Activated CD4-positive, alpha-beta T cell treated with anti-CD3 and anti-CD28 coated beads, Interleukin-2, Interleukin-6, amounts not matched to agents 100 ng/mL and 50 ng/mL, durations not matched to agents 16 hours and 8 hours (primary cell): ENCODE measurements at places on chromosomes 11 and 22.

GRCh38 chr11:1458340-1459218, 28.0 kb downstream of the MOB2 start:
- no peak for DNase-seq

DNA sequence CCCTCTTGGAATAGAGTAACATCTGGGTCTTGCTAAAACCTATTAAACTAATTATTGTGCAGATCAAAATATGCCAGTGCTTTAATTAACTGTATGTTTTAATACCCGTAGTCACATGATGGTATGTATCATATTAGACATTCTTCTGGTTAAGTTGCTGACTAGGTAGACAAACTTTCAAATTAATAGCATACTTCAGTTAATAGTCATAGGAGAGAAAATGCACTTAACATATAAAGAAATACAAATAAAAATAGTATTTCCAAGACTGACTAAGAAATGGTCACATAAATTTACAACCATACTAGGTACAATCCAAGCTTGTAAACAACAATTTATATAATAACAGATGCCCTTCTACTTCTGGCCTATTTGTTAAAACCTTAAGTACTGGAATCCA, 7.6 kb upstream of the EXPH5 start:
- no peak for DNase-seq

- no peak for DNase-seq
These were observed 16.4 kb downstream of the APOL2 start for GRCh38 chr22:36222887-36223450.

- DNase-seq: no peak
These were observed 2.6 kb downstream of the CYTH4 start for GRCh38 chr22:37284805-37285355.

DNA sequence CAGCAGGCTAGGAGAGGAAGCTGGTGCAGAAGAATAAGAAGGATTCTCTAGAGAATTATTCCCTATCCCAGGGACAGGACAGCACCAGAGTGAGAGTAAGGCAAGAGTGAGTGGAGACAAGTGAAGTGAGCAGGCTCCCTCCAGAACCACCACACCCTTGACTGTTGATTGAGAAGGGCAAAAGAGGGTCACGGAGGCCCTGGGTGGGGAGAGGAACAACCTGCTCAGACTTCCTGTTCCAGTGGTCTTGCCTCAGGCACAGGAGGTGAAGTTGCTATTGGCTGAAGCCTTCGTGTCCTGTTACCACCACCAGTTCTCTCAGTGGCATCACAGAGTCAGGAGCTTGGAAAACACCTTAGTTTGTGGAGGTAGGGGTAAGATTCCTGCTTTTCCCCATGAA, 51.7 kb upstream of the CCDC89 start:
- no peak for DNase-seq

GRCh38 chr11:122202161-122202950, 86.3 kb upstream of the BLID start:
- no peak for DNase-seq

GRCh38 chr11:57900320-57900719, 123.4 kb upstream of the OR9Q1 start:
- no peak for DNase-seq

DNA sequence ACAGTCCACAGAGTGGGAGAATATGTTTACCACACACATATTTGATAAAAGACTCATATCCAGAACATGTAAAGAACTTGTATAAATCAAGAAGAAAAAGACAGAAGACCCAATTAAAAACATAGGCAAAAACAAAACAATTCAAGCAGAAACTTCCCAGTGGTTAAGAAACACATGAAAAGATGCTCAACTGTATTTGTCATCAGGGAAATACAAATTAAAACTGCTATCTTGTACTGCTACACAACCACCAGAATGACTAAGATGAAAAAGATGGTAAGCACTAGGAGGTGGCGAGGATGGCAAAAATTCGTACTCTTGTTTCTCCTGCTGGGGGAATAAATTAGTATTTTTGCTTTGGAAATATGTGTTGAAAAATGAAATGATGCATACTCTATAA, 192.3 kb upstream of the C11orf87 start:
- DNase-seq: no peak

GRCh38 chr11:35968386-35969088, 24.7 kb downstream of the LDLRAD3 start:
- no peak for DNase-seq

DNA sequence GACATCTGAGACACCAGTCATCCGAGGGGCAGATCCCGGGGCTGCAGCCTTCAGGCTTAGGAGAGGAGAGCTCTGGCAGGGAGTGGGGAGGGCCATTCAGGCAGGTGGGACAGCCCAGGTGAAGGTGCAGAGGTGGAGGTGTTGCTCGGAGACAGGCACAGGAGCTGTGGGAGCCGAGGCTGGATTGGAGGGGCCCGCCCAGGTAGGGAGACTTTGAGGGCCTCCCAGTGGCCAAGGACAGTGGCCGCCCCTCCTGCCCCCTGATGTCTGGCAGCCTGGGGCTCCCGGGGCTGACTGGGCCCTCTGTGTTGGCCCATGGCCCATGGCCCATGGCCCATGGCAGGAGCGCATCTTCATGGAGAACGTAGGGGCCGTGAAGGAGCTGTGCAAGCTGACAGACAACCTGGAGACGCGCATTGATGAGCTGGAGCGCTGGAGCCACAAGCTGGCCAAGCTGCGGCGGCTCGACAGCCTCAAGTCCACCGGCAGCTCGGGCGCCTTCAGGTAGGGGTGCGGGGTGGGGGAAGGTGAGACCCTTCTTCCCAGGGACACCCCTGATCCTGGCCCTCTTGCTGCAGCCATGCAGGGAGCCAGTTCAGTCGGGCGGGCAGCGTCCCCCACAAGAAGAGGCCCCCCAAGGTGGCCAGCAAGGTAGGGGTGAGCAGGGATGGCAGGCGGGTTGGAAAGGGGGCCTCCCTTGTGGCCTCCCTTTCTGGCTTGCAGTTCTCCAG, 13.3 kb downstream of the TMEM258 start:
- DNase-seq: no peak

DNA sequence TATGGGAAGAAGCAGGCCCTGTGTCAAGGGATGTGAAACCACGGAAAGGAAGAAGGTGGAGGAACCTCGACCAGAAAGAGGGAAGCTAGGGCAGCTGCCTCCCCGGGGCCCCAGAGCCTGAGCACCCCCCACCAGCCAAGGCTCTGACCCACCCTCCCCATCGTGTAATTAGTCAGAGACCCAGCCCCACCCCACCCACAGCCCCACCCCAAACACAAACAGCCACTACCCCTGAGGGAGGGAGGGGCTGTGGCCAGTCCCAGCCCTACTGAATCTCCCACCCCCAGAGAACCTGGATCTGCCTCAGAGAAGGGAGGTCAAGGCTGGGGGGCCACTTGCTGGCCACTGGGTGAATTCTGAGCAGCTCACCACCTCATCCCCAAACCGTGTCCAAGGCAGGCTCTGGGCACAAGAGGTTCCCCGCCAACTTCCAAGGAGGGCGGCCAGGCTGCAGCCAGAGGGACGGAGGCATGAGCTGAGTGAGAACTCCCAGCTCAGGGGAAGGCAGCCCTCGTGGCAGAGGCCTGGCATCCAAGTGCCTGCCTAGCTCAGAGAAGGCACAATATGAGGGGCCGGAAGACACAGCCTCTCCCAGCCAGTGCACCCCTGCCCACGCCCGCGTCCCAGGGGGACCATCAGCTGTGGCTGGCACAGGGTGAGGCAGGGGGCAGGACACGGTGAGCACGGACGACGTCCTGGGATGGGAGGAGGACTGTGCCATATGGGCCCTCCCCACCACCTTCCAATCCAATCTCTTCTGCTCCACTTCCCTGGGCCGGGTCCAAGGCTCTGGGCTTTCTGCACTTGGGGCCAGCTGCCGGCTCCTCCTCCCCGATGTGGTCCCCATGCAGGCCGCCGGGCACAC, 2.7 kb downstream of the PLXNB2 start:
- no peak for DNase-seq

DNA sequence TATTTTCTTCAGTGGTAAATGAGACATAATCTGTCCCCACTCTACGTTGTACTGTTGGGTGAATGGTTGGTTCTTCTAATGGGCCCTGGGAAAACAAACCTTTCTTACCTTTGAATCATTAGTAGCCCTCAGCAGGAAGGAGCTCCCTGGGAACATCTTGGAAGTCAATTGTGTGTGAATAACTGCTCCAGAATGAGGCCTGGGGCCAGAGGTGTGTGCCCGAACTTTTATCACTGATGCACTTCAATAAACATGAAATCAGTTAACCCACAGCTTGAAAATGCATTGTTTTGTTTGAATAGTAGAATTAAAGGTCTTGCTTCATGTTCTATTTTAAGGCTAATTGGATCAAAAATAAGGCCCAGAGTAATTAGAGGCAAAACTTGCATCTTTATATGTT, 67.1 kb downstream of the NAV2 start:
- DNase-seq: no peak

DNA sequence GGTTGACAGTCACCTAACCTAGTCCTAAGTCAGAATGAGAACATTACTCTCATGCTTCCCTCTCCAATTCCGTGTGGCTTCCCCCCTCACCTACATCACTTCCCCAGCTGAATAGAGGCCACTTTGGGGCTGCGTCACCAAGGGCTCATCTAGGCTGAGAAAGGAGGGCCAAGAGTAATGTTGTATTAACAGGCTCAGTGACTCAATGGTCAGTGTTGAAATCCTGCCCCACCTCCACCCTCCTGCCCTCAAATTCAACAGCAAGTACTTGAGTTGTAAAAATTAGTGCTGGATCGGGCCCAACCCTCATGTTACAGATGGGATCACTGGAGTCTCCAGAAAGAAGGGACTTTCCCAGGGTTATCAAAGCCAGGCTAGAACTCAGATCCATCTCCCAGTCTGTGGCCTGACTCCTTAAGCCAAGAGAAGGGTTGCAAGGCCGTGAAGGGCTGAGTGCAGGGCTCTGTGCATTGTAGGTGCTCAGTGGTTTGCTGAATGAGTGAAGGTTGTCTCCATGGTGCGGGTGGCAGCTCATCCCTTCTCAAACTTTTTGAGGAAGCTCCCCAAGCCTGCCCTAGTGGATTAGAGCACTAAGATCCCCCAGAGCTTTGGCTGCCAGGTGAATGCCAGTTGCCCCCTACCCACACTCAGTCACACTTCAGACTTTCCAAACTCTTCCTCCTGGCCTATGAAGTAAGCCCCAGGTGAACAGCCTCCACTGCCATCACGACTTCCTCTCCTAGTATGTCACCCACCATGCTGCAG, 3.2 kb downstream of the DGAT2 start:
- DNase-seq: no peak

DNA sequence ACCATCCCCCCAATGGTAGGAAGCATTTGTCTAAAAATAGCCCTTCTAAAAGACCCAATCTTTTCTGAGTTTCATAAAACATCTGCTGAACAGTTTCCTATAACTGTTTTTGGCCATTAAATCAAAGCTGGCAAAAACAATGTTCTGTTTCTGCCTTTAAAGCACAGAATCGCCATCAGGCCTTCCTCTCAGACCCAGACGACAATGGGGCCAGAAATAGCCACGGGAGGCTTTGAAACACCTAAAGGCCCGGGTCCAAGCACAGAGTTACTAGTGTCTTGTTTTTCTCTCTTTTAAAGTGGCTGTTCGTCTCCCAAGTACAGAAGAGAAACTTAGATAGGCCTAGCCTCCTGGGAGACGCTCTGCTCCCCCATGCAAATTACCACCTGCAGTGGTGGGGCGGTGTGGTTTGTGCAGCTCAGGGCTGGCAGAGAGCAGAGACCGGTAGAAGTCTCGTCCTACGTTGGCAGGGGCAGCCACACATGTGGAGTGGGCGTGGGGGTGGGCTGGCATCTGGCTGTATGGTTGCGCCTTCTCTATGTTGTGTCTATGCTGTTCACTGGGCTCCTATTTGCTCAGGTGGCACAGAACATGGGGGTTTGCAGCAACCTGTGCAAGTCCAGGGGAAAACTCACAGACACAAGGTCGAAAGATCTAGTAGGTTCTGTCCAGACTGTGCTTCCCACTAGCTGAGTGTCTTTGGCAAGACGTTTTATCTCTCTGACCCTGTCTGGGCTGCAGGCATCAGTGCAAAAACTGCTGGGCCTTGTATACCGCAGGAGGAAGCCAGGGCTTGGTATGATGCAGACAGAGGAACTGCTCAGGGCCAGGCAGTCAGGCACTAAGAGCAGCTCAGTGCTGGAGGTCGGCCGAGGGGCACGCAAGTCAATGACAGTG, 23.6 kb upstream of the ETS1 start:
- peak; percentile 44 for DNase-seq

GRCh38 chr22:46661221-46661851, 41.1 kb downstream of the GRAMD4 start:
- peak; percentile 61 for DNase-seq

- DNase-seq: no peak
These were observed 53.1 kb upstream of the HORMAD2 start for GRCh38 chr22:30027169-30027568.

DNA sequence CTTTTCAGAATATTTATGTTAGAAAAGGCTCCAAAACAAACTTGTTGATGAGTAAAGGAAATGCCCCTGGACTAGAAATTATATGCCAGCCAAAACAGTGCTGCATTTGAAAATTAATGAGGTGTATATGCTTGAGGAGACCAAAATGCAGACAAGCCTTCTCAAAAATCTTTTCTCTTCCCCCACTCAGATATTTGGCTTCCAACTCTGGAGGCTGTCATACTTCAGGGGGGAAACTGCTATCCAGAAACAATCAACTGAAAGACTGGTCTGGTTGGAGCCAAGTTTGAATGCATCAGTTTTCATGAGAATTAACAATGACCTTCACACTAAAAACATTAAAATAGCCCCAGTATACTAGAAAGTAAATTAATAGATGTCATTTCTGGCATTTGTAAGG, 98.2 kb downstream of the SGSM3 start:
- no peak for DNase-seq

DNA sequence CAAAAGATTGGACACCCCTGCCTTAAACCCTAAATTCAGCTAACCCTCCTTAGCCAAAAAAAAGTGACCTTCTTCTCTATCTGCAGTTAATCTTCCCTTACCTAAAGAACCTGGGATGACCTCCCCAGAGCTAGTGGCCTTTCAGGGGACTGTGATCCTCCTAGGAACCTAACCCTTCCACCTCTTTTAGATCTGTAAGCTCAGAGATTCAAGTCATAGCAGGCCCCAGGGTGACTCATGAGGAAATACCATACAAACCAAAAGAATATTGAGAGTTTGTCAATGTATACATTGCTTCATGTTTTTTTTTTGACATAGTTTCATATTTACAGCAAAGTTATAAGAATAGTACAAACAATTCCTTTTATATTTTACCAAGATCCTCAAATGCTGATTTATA, 38.3 kb upstream of the CXCR5 start:
- DNase-seq: peak; percentile 70

DNA sequence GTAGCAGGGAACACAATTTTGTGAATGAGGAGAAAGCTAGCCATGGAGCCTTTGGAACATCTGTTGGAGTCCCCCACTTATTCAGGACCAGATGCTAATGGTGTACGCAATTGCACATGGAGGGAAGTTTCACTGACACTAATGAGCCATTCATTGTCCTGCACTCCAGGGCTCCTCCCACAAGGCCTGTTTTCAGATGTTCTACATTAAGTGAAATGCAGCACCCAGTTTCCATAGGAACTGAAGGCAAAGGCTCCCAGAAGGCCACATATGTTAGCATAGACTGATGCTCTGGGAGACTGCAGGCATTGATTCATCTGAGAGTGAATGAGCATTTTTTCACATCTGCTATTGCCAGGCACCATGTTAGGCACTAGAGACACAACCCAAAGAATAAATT, 399.5 kb downstream of the ETS1 start:
- no peak for DNase-seq
